ENCODE measurements at places on chromosomes 2 and 18.

GRCh38 chr2:30262716-30263309 is 31.5 kb downstream of the LBH start:
- DNase-seq, result no peak

DNA sequence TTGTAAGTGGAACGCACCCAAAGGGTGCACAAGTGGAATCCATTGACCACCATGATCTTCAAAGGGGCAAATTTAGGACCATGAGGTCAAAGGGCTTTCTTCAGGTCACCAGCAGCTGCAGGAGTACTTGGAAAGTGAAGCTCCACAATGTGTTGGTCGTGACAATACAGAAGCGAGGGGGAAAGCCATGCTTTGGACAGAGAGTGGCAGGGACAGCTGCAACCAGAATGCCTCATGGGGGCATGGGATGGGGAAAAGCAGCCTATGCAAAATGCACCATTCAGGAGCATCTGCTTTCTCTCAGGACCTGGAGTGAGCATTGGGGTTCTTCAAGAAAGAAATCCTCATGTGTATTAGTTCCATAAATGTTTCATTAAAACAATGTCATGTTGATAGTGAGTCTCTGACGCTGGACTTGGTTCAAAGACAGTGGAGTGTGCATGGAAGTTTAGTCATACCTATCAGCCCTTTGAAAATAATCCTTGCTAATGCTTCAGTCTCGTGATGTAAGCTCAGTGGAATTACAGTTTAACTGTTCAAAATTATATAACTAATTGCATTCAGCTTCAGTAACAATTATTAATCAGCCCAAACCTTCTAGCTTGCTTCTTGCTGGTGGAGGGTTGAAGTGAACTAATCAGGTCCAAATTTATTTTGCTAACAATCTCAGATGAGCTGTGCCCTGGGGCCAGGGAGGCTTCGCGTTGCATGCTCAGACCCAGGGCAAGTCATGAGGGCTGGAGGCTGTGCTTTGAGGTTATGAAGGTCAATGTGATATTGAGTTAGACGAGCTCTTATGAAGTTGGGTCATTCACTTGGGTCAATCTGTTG is 41.6 kb downstream of the ACKR3 start:
- no peak for DNase-seq

GRCh38 chr2:169240405-169240804 is 121.9 kb downstream of the LRP2 start:
- DNase-seq, result no peak

DNA sequence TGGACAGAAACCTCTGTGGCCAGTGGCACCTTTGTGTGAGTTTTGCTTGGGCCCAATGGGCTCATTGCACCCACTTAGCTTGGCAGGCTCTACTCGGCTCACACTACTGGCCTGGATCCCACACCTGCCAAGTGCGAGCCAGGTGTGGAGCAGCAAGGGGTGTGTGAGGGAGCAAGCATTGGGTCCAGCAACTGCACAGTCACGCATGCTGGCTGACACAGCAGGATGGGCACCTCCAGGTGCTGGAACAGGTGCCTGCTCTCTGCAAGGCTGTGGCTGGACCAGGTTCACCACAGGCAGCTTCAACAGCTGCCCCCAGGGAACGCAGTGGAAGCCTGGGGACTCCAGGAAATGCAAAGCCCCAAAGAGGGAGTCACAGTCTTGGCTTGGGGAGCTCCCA is 94.2 kb downstream of the DOK6 start:
- no peak for DNase-seq

GRCh38 chr2:16175247-16175825 is 235.0 kb downstream of the MYCN start:
- no peak for DNase-seq

DNA sequence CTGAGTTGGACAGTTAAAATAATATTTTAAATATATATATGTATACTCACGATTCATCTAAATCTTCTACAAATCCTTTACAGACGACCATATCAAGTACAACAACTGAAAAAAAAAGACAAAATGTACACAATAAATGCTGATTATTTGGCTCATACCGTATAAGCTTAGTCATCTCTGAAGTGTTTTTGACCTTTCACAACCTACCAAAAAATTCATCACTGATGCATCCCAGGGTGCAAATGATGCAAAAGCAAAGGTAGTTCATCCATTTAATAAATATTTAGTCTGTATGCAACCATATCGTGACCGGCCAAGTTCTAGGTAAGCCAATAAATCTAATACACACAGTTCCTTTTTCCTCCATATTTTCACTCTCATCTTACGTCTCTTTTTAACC is 1.1 kb downstream of the TMX3 start:
- no peak for DNase-seq

DNA sequence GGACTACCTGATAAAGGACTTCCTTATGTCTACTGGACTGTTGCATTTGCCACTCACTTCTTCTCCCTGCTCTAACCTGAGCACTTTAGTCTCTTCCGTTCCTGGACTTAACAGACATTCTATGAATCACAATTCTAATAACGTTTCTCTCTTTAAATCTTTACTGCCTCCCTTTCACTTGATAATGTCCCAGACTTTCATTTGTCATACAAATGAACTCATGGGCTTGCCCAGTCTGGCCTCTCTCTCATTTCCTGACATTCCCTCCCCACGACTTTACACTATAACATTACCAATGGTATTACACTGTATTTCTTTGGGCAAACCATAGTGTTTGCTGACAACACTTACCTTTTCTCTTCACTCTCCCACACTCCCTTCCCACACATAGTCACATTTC is 540.7 kb upstream of the TMEFF2 start:
- DNase-seq, result no peak

DNA sequence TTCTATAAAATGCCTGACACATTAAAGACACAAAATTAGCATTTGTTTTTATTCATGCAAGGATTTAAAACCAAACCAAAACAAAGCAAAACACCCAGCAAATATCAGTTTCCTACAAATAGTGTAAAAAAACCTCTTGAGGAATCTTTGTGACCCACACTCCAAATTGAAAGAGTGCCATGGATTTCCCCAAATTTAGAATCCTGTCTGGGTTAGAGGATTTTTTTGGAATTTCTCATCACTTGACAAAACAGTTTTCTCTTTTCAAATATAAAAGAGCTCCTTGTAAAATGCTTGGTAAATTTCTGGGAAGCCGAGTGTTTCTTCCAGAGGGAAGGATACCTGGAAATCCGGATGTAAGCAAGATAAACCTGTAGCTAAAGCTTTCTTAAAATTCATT is 1.7 kb upstream of the FN1 start:
- DNase-seq, result no peak

GRCh38 chr2:132678483-132678882 is 8.5 kb upstream of the LYPD1 start:
- no peak for DNase-seq

DNA sequence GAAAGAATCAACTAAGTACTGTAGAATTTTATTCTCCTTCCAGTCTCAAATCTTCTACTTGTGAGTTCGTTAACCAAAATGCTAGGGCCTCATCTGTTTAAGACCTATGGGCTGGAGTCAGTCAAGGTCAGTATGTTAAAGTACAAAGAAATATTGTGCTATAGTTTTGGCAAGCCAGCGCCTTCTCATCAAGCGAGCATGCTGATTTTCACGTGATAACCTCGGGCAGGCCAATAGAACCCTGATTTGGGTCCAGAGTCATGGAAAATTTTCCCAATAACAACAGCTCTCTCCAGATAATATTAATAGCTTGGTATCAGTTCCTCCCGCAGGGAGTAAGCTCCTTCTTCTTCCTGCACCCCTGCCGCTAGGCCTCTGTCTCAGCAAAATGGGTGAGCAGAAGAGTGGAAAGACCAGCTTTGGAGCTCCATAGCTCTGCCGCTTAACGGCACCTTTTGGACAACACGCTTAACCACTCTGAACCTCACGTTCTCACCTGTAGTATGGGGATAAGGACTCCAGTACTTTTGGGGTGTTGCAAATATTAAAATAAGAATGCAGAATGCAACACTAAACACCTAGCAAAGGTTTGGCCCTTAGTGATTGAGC is 11.7 kb downstream of the CABLES1 start:
- no peak for DNase-seq

- DNase-seq, result no peak
Measured at GRCh38 chr2:225064928-225065327, 22.7 kb upstream of the DOCK10 start.

- no peak for DNase-seq
Measured at GRCh38 chr2:225637259-225637658, 237.7 kb downstream of the NYAP2 start.

DNA sequence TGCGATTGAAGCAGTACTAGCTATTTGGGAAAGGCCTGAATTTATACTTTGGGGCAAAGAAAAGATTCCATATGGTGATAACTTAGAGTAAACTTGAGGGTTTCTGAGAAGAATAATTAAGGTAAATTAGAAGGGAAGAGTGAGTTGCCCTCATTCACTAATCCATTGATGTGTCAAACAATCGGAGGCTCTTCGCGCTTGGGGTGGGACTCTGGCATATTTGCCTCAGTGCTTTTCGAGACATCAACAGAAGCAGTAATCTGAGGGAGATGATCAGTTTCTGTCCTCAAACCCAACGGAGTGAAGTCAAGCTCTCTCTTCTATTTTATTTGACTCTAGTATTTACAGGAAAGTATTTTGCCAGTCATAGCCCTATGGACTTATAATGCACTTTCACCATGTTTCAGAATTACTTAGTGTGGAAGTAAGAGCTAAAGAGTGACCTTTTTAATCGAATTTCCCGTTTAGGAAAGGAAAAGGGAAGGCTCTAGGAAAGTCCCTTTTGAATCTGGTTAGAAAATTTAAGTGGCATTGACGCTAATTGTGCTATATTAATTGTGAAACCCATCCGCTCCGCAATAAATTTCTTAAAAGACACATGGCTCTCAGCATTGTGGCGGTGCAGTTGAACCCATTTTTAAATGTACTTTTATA is 1.3 kb downstream of the RAB10 start:
- no peak for DNase-seq

GRCh38 chr2:140457483-140457882 is 1673.3 kb downstream of the LRP1B start:
- no peak for DNase-seq

- no peak for DNase-seq
Measured at GRCh38 chr18:48815179-48815515, 135.6 kb downstream of the SMAD7 start.

- no peak for DNase-seq
Measured at GRCh38 chr2:159349674-159350299, 63.3 kb upstream of the WDSUB1 start.

DNA sequence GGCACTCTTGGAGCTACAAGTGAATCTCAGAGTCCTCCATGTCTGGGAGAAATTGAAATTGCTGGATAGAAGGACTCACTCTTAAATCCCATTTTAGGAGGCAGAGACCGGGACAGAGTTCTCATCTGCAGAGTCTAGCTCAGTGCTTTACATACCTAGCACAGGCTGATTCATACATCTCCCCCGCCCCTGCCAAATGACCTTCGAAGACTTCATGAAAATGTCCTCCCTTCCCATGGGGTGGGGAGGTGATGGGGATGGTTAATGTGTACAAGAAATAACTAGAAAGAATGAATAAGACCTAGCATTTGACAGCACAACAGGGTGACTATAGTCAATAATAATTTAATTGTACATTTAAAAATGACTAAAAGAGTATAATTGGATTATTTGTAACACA is 8.2 kb upstream of the SERPINB5 start:
- DNase-seq, result no peak

GRCh38 chr18:12770469-12771219 is 67.8 kb downstream of the PSMG2 start:
- DNase-seq, result no peak

GRCh38 chr2:207901829-207902228 is 123.5 kb downstream of the PLEKHM3 start:
- DNase-seq, result no peak

DNA sequence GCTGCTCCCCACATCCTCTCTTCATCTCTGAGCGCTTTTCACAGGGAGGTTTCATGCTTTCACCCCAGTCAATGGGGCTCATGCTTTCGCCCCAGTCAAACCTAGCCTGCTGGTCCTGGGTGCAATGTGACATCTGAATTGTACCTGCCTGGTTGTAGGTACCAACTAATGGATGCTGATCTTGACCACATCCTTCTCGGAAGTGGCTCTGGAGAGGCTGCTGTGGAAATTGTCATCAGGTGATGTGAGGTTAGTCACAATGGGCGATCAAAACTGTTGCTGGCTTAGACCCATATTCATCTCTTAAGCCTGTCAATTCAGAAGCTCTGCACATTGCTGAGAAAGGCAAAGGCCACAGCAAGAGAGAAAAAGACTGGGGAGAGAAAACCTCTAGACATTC is 32.7 kb upstream of the ALKAL2 start:
- DNase-seq, result no peak

DNA sequence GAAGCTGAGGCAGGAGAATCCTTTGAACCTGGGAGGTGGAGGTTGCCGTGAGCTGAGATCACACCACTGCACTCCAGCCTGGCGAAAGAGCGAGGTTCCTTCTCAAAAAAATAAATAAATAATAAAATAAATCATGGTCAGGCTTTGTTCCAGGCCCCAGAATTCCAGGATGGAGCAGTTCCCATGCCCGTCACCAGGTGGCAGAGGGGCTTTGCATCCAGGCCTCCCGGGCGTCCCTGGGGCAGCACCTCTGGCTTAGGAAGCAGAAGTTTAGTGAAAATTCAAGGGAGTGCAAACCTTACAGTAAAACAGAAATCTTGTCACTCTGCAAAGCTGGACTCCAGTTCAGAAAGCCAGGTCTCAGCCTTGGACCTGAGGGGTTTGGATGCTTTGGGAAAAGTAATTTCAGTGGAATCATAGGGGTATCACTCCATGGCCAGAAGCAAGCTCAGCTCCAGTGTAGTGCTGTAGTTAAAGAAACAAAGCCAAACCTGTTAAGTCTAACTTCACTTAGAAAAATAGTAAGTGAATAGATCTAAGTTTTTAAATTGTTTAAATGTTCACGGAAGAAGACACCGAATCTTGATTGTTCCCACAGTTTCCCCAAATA is 512.7 kb downstream of the CMPK2 start:
- no peak for DNase-seq

- DNase-seq, result no peak
Measured at GRCh38 chr2:48341551-48342133, 188.3 kb upstream of the STON1 start.

- DNase-seq, result no peak
Measured at GRCh38 chr18:49227441-49228165, 232.8 kb downstream of the DYM start.
